ENCODE measurements at places on chromosomes 16 and 17. TPM values are rescaled to one million over a fixed set of nuclear protein-coding genes. Genes with fewer than 3 reads are reported as not detected.

The CDH3 gene
- total RNA-seq = 0.77 TPM

The TMC6 gene
- total RNA-seq = 105 TPM

GRCh38 chr17:32488177-32488542 is 1.4 kb downstream of the CDK5R1 start:
- no peak for DNase-seq

DNA sequence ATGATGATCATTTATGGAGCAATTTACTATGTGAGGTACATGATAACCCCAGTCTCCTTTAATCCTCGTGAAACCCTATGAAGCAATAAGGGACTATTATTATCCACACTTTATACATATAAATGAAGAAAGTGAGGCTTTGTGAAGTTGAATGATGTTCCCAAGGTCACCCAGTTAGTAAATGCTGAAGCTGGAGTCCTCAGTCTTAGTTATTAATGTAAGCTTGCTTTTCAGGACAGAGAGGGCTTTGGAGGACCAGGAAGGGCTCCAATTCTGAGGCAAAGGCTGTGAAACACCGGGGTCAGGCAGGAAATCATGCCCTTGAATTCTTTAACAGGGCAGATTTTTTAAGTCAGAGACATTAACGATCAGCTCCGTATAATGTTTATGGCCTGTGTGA is 36.8 kb downstream of the KSR1 start:
- DNase-seq = no peak

DNA sequence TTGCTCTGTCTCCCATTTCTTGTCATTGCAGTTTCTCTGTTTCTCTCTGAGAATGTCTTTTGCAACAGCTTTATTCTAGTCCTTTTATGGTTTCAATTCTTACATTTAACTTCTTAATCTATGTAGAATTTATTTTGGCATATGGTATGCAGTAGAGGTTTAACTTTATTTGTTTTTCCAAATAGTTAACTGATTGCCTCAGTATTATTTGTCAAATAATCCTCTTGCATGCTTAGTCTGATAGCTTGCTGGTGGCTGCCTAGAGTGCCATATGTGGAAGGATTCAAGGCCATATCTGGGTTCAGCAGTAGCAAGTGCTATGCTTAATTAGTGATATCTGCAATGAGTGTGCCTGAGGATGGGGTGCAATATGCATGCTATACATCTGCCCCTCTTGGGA is 6.9 kb downstream of the SNTB2 start:
- no peak for DNase-seq

GRCh38 chr16:81551151-81551808 is 106.7 kb downstream of the CMIP start:
- no peak for DNase-seq

- no peak for DNase-seq
Observed at GRCh38 chr17:77548967-77549366, 408.2 kb downstream of the SEC14L1 start.
